ENCODE measurements at places on chromosomes 16 and 17.

- peak; percentile 21 for DNase-seq
Measured at GRCh38 chr16:68711421-68712139, 25.5 kb upstream of the CDH1 start.

DNA sequence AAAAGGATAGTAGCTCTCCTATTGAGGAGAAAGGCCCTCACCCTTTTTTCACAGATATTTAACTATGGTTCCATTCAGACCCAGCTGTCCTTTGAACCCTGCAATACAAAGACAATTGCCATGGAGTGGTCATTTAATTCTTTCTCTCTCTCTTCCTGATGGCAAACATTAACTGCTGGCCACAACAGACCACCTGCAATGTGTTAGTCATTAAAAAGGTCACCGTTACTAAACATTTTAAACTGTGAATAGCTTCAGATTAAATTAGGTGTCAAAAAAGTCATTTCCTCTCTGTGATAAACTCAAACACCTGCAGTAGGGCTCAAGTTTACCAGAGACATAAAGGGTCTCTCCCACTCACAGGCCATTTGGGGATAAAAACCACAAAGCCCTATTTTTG, 697.2 kb downstream of the TOX3 start:
- DNase-seq = no peak

- DNase-seq = no peak
Measured at GRCh38 chr17:78746263-78746948, 35.7 kb downstream of the CYTH1 start.

DNA sequence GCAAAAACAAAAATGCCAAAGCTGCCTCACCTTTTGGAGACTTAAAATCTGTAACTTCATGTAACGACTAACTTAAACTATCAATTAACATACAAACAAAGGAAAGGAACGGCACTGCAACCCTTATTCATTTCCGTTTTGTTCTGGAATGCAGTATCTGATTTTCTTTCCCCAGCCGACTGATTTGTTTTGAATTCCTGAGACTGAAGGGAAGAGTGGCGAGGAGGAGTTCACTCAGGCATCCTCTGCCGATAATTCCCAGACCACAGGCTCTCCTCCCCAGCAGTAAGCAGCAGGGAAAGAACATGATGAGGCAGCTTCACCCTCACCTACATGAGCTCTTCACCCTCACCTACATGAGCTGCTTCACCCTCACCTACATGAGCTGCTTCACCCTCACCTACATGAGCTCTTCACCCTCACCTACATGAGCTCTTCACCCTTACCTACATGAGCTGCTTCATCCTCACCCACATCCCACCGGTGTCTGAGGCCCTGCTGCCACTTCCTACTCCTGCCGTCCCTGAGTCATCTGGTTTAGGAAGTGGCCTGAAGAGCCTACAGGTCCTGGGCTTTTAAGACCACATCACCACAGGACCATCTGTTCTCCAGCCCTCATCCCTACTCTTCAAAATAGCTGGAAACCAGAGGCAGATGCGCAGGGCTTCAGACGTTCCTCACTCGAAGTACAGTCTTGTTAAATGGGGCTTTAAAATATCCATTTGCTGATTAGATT, 168.0 kb upstream of the RPH3AL start:
- no peak for DNase-seq

DNA sequence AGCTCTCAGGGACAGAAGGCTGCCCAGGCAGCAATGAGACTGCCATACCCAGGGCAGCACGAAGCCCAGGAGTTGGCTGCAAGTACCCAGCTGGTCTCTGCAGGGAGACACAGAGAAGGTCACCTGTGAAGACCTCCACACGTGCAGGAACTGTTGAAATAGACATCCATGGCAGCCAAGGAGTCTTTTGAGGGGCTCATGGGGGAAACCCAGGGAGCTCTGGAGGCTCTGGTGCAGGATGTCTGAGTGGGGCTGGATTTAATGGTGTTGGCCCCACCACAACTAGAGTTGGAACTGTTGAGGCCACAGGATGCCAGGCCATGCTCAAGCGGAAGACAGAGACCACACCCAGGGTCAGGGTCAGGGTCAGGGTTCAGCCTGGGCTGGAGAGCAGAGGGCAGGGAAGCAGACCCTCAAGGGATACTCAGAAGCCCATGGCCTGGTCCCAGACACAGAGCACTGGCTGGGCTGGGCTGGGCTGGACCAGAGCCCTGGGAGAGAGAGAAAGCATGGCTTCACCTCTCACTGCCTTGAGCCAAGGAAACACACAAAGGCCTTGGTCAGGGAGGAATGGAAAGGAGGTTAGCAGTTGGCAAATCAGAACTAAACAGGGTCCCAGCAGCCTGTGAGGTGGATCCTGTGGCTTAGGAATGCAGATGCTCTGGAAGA, 21.4 kb downstream of the PITPNM3 start:
- DNase-seq = no peak

GRCh38 chr17:80753685-80754345, 209.2 kb downstream of the RPTOR start:
- DNase-seq = no peak

- no peak for DNase-seq
Measured at GRCh38 chr17:47713980-47714700, 18.9 kb upstream of the TBX21 start.

GRCh38 chr16:27676839-27677238, 126.9 kb downstream of the KATNIP start:
- DNase-seq = no peak

DNA sequence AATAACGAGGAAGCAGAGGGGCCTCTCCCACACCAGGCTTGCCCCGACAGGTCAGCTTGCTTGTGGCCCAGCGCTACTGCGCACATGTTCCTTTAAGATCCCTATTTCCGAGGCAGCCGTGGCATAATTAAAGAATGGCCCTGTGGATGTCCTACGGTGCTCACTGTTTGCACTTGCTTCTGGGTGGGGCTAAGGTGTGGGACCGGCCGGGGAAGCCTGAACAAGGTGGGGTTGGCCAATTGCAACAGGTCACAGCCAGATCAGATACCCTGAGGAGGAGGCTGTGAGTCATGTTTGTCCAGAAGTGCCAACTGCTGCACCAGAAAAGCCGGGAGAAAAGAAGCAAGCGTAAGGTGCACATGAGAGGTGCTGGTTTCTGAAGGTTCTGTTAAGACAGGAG, 158.5 kb upstream of the CACNG5 start:
- no peak for DNase-seq

DNA sequence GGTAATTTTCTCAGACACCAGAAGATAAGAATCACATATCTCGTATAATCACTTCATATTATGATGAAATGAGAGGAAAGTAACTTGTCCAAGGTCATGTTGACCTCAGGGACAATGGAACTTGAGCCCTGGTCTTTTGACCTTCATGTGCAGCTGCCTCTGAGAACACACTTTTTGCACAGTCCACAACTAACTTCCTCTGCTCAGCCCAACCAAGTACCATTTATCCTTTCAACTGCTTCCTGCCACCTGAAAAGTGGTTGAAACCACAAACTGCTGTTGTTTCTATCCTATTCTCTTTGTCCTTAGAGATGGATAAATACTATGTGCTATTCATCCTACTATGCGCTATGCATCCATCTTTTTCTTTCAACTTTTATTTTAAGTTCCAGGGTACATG, 2.3 kb upstream of the CCL1 start:
- no peak for DNase-seq

DNA sequence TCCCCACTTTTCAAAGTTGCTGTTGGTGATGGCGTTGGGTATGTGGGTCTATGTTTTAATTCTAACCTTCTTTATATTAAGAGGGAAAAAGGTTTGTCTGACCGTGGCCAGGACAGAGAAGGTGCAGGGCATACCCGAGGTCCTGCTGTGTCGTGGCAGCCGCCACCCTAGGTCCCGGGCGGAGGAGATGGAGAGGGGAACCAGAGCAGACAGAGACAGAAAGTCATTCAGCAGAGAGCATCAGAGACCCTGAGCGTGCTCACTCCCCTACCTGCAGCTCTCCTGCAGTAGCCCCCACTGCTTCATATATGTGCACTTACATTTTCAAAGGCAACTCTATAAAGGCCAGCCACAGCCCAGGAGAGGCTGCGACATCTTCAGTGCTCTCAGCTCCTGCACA, 327.2 kb upstream of the TNRC6C start:
- DNase-seq = no peak
